ENCODE measurements at places on chromosomes 3 and 15.

GRCh38 chr15:51132384-51133139 is 37.9 kb upstream of the TNFAIP8L3 start:
- no peak overlapping the region for H3K27ac ChIP-seq
- DNase-seq: no peak
- H3K4me1 ChIP-seq: no peaks in the 10 kb centered on the region

GRCh38 chr3:66208189-66208588 is 12.6 kb upstream of the SLC25A26 start:
- no peaks in the 10 kb centered on the region for H3K4me1 ChIP-seq
- DNase-seq: no peak
- no peak overlapping the region for H3K27ac ChIP-seq
- H3K36me3 ChIP-seq: no peaks in the 10 kb centered on the region
- H3K4me3 ChIP-seq: no peak overlapping the region

DNA sequence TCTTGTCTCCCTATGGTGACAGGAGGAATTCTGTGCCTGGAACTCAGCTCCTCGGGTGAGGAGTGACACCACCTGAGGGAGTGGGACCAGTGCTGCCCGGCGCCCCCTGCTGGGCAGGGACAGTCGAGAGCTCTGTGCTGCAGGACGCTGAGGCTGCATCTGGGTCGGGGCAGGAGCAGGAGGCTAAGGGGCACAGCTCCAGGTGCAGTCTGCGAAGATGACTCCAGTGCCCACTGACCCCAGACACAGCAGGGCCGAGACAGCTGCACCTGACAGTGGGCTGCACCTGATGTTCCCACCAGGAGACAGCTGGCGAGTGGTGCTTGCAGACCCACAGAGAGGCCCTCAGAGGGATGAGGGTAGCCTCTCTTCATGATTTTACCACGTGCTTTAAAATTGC is 152.9 kb downstream of the ATP10A start:
- peaks cover 30% of the 10 kb centered on the region for H3K36me3 ChIP-seq
- no peaks in the 10 kb centered on the region for H3K4me1 ChIP-seq
- H3K4me3 ChIP-seq: no peak overlapping the region
- no peak overlapping the region for H3K27ac ChIP-seq

GRCh38 chr3:111302063-111302462 is 230.4 kb downstream of the NECTIN3 start:
- H3K27me3 ChIP-seq: peaks cover 9% of the 10 kb centered on the region
- H3K4me1 ChIP-seq: peaks cover 29% of the 10 kb centered on the region
- H3K4me3 ChIP-seq: no peak overlapping the region
- no peaks in the 10 kb centered on the region for H3K36me3 ChIP-seq
- DNase-seq: no peak

GRCh38 chr3:143332026-143332425 is 212.5 kb downstream of the CHST2 start:
- H3K36me3 ChIP-seq: no peaks in the 10 kb centered on the region
- H3K27ac ChIP-seq: no peak overlapping the region
- no peak overlapping the region for H3K4me3 ChIP-seq
- peaks cover 2% of the 10 kb centered on the region for H3K4me1 ChIP-seq
- H3K27me3 ChIP-seq: peaks cover 27% of the 10 kb centered on the region
- DNase-seq: no peak

Data from activated T-helper 2 cell treated with anti-CD3 and anti-CD28 coated beads, Interferon-gamma antibody, Interleukin-2, Interleukin-4, amounts not matched to agents 10 μg/mL and 5 μg/mL and 100 μg/mL, durations not matched to agents 14 hours and 24 hours and 36 hours (primary cell).